ENCODE measurements at places on chromosomes 13 and 19. TPM values are rescaled to one million over a fixed set of nuclear protein-coding genes. Genes with fewer than 3 reads are reported as not detected.

The PROZ gene
- total RNA-seq: not detected

The BCAM gene
- total RNA-seq: not detected

The ATCAY gene
- total RNA-seq: not detected

The CPB2 gene
- total RNA-seq: not detected

The ZNF541 gene
- 0.13 TPM for total RNA-seq

The ICAM4 gene
- 1.1 TPM for total RNA-seq

The LYPD3 gene
- total RNA-seq: 0.68 TPM

The PIBF1 gene
- total RNA-seq: 29.6 TPM

The ZNF653 gene
- total RNA-seq: 21.8 TPM

The RNF17 gene
- total RNA-seq: not detected
